CD4-positive, alpha-beta T cell treated with Interleukin-17A for 4 hours (primary cell): ENCODE measurements at places on chromosomes 1 and 21.

- DNase-seq, result no peak
These were observed 64.7 kb downstream of the SLC35A3 start for GRCh38 chr1:100034470-100034869.

GRCh38 chr1:88191917-88192316 lies 492.2 kb upstream of the PKN2 start:
- DNase-seq, result no peak

DNA sequence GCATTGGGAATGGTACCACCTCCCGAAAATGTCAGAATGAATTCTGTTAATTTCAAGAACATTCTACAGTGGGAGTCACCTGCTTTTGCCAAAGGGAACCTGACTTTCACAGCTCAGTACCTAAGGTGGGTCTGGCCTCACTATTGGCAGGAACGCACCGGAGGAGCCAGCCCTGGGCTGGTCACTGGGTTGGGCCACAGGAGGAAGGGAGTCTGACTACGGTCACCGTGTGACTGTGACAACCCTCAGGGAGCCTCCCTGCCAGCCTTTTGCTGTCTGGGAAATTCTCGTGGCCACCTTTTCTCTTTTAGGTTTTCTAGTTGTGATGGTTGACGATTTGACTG lies 2.2 kb downstream of the IL10RB start:
- no peak for DNase-seq

DNA sequence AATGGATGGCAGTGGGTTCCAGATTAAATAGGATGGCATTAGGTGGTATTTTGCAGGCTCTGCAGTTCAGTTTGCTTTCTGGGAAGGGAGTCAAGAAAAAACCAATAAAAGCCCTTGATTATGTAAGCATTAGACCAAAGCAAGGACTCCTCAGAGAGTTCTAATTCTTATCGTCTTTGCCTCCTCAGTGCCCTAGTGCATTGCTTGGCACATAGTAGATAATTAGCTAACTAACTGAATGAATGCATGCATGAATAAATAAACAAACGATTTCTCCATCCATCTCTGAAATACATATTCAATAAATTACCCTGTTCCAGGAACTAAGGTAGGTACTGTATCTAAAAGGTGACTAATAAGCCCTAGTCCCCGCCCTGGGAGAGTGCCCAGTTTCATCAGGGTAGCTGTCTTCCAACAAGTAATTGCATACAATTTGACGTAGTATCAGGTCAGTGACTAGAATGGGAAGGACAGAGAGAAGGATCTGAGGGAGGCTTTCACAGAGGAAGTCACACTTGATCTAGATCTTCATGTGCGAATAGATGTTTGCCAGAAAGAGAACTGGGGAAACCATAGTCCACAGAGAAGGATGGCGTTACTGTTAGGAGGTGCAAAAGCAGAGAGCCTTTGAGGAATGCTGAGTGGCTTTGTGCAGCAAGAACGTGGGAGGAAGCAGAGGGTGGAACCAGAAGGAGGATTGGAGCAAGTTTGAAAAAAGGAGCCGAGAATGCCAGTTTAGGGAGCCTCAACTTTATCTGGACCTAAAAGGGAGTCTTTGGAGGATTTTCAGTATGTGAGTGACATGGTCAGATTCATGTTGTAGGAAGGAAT lies 111.4 kb downstream of the TBX19 start:
- DNase-seq, result no peak

DNA sequence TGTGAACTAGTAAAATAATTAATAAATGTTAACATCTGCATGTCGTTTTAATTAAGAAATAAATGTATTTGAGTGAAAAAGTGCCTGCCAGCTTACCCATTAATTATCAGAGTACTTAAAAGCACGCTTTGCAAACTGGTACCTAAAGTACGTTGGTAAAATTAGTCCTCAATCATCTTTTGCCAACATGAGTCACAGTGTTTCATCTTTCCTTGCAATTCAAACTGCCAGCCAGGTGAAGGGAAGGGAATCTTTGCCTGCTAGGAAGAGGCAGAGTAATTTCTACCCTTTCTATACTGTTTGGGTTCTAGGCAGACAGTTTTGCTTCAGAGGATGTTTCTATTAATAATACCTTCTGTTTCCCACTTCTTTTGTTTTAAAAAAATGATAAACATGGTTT lies 57.2 kb upstream of the CNIH3 start:
- no peak for DNase-seq
